ENCODE measurements at places on chromosomes 7 and 10.

DNA sequence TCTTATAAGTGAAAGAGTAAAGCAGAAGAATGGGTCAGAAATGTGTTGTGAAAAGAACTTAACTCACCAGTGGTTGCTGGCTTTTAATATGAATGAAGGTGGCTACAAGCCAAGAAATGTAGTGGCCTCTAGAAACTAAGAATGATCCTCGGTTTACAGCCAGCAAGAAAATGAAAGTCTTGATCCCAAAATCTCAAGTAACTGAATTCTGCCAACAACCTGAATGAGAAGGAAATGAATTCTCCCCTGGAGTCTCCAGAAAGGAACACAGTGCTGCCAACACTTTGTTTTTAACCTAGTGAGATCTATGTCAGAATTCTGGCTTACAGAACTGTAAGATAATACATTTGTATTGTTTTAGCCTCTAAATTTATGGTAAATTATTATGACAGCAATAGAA is 193.0 kb downstream of the FZD1 start:
- no peak for DNase-seq

DNA sequence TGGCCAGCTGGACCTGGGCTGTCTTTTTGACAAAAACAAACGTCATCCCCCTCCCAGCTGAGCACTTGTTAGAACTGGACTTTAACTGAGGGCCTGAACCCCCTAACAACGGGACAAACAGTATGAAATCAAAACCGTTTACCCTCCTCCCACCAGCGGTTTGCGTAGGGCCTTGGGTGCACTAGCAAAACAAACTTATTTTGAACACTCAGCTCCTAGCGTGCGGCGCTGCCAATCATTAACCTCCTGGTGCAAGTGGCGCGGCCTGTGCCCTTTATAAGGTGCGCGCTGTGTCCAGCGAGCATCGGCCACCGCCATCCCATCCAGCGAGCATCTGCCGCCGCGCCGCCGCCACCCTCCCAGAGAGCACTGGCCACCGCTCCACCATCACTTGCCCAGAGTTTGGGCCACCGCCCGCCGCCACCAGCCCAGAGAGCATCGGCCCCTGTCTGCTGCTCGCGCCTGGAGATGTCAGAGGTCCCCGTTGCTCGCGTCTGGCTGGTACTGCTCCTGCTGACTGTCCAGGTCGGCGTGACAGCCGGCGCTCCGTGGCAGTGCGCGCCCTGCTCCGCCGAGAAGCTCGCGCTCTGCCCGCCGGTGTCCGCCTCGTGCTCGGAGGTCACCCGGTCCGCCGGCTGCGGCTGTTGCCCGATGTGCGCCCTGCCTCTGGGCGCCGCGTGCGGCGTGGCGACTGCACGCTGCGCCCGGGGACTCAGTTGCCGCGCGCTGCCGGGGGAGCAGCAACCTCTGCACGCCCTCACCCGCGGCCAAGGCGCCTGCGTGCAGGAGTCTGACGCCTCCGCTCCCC is at the start of gene IGFBP1:
Gene IGFBP1 (plus strand): TSS at position 304 of the 808 bp plus-strand sequence. CDS start 165 bp downstream, at position 469.
- DNase-seq = no peak

- DNase-seq = no peak
These were observed 52.4 kb upstream of the RHEB start for GRCh38 chr7:151572136-151572535.

DNA sequence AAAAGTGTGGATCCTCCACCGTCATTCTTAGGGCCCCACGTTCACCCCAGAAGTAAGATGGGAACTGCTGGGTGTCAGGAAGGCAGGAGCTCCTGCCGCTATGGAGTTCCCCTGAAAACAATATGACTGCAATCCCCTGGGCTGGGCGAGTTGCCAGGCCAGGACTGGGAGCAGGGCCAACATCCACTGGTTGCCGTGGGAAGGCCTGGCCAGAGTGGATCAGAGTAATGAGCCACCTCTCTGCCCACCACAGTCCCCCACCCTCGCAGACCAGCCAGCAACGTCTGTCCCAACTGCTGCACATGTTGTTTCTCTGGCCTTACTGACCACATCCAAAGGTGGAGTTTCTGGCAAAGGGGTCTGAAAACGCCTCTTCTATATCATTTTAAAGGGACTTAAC is 86.6 kb downstream of the STRA8 start:
- no peak for DNase-seq

DNA sequence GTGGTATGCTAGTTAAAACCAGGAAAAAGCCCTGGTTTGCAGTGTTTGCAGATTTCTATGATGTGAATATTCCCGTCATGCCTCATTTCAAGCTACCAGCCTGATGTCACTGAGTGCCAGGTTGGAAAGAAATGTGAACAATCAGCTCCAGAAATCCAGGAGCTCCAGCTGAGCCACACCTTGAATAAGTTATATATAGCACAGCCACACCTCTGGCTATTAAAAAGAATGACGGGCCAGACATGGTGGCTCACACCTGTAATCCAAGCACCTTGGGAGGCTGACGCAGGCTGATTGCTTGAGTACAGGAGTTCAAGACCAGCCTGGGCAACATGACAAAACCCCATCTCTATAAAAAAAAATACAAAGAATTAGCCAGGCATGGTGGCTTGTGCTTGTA is 18.7 kb upstream of the SLF2 start:
- no peak for DNase-seq

DNA sequence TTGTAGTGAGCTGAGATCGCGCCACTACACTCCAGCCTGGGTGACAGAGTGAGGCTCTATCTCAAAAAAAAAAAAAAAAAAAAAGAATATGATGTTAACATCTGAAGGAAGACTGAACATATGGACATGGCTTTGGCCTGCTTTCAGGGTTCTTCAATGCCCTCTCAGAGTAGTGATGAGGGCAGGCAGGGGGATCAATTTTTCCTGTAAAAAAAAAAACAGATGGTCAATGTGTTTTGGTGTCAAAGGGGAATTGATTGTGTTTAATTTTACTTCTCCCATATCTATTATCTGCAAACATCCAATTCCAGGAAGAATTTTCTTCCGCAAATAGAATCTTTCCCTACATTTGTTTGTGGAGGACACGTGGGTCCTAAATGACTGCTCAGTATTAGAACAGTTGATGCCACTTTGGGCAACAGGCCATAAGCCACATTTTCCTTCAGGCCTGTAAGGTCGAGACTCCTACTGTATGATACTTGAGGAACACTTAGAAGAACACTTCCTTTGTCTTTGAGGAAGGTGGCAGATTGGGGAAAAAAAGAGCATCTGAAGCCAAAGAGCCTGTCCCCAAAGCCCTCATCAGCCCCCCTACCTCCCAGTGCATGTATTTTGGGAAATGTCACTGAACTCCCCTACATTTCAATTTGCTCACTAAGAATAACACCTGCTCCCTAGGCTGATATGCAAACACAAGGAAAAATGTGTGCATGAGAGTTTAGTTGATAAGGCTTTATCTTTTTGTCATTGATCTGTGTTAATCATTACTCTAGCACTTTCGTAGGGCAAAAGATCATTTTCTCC is 28.3 kb downstream of the MGAM2 start:
- no peak for DNase-seq

GRCh38 chr10:79352035-79352877 is 5.0 kb downstream of the PPIF start:
- no peak for DNase-seq

DNA sequence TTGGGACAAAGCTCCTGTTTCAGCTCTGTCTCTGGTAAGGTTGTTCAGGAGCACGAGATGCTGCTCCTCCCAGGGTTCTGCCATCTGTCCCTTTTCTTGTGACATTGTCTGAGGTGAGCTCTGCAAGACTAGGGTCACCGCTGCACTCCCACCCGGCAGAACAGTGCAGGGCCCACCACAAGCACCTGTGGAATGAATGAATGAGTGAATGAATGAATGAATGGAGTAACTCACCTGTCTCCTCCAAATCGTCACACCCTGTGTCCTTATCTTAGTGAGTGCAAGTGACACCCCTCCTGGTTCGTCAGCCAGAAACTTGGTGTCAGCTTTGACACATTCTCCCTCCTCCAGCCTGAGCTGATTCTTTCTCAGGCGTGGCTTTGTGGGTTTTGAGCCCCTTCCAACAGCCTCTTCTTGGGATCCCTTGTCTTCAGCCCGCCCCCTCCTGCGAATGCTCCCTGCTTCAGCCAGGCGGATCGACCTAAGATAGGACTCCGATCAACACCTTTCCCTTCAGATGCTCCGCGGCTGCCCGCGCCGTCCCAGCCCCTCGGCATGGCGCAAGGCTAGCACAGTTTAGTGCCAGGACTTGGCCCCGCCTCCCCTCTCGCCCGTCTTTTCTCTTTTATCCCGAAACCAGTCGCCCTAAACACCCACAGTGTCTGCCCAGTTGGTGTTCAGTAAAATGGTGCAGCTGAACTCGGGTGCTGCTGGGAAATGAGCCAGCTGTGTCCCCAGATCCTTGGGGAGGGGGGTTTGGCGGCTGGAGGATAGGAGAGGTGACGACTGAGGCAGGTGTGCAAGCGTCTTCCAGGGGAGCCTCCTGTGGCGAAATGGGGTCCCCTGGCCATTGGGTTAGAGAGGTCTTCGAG is 89.3 kb downstream of the BEND7 start:
- no peak for DNase-seq

DNA sequence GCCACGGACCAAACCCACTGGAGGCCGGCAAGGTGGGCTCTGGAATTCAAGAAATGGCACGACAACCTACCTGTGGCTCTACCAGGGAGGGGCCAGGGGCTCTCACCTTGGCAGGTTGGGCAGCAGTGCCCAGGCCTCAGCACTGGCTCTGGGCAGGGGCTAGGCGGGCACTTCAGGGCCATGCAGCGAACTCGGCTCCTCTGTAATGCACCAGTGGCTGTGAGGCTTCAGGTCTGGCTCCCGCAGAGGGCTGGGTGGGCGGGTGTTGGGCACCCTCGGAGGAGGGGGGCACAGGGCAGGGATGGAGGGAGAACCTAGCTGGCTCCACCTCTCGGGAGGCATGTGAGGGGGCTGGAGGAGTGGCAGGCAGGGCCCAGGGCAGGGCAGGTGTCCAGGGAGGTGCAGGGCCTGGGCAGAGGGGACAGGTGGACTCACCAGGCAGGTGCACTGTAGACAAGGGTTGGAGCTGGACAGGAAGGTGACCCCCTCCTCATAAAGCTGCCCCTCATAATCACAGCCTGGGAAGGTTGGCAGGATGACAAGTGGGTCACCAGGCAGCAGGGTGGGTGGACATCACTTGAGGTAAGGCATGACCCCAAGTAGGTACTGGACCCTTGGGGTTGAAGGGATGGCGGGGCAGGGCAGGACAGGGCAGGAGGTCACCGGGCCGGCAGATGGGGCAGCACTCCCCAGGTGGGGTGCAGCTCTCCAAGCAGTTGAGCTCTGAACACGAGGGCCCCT is 6.7 kb downstream of the KCP start:
- no peak for DNase-seq

GRCh38 chr10:88553116-88553752 is 29.9 kb downstream of the RNLS start:
- no peak for DNase-seq
